Cerebellum (tissue), 4 donors: ENCODE measurements at places on chromosomes 7 and 10.

- no peak for DNase-seq
These were observed 425.0 kb downstream of the HTR7 start for GRCh38 chr10:90432866-90433265.

DNA sequence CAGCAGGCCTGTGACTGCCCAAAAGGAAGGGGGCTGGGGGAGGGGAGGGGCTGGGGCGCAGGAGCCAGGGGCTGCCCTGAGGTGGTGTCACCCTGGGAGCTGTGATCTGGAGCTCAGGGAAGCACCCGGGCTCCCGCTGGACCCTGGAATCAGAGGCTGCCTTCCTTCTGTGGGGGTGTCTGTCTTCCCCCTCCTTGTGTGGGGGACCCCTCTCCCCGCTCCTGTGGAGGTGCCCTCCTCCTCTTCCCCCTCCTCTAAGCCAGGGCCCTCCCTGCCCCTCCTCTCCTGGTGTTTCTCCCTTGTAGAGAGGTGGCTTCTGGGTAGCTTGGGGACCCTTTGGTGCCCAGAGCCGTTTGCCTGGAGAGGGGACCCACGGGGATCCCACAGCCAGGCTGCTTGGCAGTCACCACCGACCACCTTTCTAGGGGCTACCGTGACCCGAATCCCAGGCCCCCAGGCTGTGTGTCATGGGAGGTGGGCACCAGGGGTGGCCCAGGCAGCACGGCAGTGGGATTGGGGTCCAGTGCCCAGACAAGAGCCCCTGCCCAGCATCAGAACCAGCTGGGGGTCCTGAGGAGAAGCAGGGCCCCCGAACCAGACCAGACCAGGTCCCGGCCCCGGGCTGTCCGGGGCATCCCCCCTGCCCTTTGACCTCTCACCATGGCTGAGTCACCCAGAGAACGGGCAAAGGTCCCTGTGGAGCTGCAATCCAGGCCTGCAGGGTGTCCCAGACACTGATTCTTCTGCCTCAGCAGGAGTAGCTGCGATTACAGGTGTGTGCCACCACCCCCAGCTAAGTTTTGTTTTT is 741 bp downstream of the PRAP1 start:
- no peak for DNase-seq

- peak; percentile 42 for DNase-seq
These were observed 14.1 kb upstream of the LAMB1 start for GRCh38 chr7:108016841-108017775.

DNA sequence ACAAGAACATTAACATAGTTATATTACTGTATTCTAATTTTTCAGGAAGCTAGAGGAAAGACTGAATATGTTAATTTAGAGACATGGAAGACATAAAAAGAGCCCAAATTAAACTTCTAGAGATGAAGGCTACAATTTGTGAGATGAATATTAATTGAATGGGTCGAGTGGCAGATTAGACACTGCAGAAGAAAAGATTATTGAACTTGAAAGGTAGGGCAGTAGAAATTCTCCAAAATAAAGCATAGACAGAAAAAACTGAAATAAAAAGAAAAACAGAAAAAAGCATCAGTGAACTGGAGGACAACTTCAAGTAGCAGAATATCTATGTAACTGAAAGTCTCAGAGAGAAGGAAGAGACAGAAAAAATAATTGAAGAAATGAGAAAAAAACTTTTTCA is 274.3 kb upstream of the IMMP2L start:
- no peak for DNase-seq
